ENCODE measurements at places on chromosomes 2 and 18. TPM values are rescaled to one million over a fixed set of nuclear protein-coding genes. Genes with fewer than 3 reads are reported as not detected.

Gene CYP26B1
- total RNA-seq: not detected

Gene TUBB8B
- not detected for total RNA-seq

- no peak for DNase-seq
- no peak overlapping the region for H3K27ac ChIP-seq
- H3K27me3 ChIP-seq: no peaks in the 10 kb centered on the region
- no peaks in the 10 kb centered on the region for H3K36me3 ChIP-seq
These were observed 7.1 kb upstream of the ADD2 start for GRCh38 chr2:70775141-70775540.

- no peak overlapping the region for H3K4me3 ChIP-seq
- H3K27me3 ChIP-seq: no peaks in the 10 kb centered on the region
- H3K27ac ChIP-seq: no peak overlapping the region
- no peaks in the 10 kb centered on the region for H3K36me3 ChIP-seq
- no peak for DNase-seq
These were observed 6.6 kb upstream of the NPC1 start for GRCh38 chr18:23592911-23593310.

GRCh38 chr18:12409469-12409868, 1.7 kb downstream of the PRELID3A start:
- no peak overlapping the region for H3K27ac ChIP-seq
- DNase-seq: no peak
- no peaks in the 10 kb centered on the region for H3K27me3 ChIP-seq
- H3K4me3 ChIP-seq: no peak overlapping the region
- H3K4me1 ChIP-seq: no peaks in the 10 kb centered on the region
